Stimulated activated CD4-positive, alpha-beta T cell treated with anti-CD3 and anti-CD28 coated beads, Interleukin-1b, Interleukin-23, amount 100 ng/mL, for 48 hours (primary cell): ENCODE measurements at places on chromosomes 16 and 17.

GRCh38 chr16:24815021-24815420 is 30.7 kb upstream of the SLC5A11 start:
- no peak for DNase-seq

DNA sequence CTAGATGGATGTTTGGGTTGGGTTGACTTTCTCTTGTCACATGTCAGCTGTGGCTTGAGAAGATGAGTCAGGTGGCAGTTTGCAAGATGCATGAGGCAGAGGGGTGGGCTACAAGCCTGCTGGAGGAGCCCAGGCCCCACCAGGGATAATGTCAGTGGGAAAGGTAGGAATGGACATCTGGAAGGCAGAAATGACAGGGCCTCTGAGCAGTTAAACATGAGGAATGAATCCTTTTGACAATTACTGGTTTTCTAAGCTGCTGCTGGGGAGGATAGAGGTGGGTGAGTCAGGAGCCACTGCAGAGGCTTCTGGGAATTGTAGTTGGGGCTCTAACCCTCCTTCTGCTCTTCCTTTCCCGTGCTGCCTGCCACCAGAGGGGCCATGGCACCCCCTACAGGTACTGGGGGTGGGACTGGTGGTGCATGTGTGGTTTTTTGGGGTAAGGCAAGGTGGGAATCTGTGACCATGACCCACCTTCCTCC is 15.7 kb downstream of the SLC52A1 start:
- peak; percentile 42 for DNase-seq

- DNase-seq = no peak
Measured at GRCh38 chr16:12496186-12496585, 307.5 kb downstream of the CPPED1 start.

DNA sequence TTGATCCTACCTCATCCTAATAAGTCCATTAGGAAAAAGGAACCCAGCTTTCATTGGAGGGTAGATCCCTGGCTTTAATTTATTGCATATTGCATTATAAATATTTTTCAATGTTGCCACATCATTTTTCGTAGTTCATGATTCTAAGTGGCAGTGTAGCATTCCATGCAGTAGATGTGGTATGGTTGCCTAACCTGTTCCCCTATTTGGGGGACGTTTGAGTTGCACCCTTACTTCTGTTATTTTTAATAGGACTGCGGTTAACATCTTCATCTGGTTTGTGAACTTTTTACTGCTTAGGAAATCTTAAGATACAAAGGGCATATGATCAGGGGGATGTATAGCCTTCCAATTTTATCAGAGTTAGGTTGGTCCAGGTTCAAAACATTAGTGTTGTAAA is 5.4 kb downstream of the SCPEP1 start:
- no peak for DNase-seq

DNA sequence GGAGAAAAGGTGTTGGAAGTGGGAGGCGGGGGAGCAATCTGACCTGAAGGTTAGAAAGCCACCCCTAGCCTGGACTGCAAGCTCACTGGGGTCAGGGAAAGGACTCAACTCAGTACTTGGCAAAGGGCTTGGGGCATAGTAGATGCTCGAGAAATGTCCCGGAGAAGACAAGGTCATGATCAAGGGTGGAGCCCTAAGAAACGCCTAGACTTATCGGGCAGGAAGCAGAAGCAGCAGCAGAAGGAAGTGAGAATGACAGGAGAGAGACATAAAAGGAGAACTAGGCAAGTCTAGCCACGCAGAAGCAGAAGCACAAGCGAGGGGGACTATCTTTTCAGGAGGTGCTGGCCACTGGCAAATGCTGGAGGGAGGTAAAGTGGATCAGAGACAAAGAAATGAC is 10.2 kb downstream of the COTL1 start:
- DNase-seq = no peak

GRCh38 chr17:18933102-18934058 is 18.6 kb upstream of the SLC5A10 start:
- no peak for DNase-seq

DNA sequence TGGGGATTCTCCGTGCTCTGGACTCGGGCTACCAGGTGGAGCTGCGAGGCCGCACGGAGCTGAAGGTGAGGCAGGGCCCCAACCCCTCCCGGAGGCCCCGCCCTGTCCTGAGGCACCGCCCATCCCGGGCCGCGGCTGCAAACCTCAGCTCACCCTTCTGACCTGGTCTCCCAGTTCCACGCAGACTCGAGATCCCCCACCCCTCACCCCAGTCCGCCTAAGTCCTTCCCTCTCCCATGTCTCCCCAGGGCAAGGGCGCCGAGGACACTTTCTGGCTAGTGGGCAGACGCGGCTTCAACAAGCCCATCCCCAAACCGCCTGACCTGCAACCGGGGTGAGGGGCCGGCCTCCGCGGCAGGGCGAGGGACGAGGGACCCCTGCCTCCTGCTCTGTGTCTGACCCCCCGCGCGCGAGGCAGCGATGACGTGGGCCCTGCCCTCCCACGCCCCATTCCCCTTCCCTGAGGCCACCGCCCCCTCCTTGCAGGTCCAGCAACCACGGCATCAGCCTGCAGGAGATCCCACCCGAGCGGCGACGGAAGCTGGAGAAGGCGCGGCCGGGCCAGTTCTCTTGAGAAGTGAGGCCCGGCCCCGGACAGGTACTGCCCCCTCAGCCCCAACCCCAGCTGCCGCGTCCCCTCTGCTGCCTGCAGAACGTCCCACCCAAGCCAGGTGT is 13.7 kb downstream of the GUCY2D start:
- DNase-seq = no peak

GRCh38 chr16:56469748-56470147 is 18.4 kb downstream of the OGFOD1 start:
- DNase-seq = no peak
